GM13977 (cell line): ENCODE measurements at places on chromosomes 6 and 20.
A peak's percentile ranks its signal among the peaks of the same experiment; 100 is the strongest.

DNA sequence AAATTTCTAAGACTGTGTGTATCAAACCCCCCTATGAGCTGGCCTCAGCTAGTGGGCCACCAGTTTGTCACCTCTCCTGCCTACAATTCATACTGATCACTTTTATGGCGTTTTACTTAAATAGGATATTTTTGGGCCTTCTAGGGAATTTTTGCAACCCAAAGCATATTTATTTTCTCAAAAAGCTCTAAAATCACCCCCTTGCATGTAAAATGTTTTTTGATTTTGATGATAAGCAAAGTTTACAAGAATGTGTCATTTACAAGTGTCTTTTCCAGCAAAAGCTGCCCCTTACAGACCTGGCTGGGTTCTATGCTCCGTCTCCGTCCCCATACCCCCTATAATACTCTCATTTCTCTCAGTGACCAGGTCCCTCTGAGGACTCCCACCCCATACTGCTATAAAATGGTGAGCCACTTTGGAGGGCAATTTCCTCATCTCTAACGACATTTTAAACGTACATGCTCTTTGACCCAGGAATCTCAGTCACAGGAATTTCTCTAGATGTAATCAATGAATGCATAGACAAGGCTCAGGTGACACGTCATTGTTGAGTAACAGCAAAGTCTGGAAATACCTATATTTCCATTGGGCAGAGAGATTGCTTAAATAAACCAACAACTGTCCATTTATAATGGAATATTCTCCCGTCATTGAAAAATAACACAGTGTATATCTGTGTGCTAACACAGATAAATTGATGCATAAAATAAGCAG, 13.9 kb upstream of the OCSTAMP start:
- DNase-seq: no peak

DNA sequence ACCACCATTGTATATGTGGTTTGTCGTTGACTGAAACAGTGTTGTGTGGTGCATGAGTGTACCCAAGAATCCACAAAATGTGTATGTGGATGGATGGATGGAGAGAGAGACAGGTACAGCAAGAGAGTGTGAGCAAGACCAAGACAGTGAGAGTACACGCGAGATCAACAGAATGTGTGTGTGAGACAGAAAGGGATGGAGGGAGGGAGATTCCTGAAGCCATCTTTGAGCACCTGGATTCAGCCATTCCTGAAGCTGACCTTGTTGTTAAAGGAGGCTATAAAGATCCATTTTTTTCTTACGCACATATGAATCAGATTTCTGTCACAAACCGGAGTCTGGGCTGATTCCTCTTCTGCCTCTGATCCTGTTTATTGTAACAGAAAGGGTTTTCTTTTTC, 64.1 kb downstream of the TFAP2C start:
- no peak for DNase-seq

DNA sequence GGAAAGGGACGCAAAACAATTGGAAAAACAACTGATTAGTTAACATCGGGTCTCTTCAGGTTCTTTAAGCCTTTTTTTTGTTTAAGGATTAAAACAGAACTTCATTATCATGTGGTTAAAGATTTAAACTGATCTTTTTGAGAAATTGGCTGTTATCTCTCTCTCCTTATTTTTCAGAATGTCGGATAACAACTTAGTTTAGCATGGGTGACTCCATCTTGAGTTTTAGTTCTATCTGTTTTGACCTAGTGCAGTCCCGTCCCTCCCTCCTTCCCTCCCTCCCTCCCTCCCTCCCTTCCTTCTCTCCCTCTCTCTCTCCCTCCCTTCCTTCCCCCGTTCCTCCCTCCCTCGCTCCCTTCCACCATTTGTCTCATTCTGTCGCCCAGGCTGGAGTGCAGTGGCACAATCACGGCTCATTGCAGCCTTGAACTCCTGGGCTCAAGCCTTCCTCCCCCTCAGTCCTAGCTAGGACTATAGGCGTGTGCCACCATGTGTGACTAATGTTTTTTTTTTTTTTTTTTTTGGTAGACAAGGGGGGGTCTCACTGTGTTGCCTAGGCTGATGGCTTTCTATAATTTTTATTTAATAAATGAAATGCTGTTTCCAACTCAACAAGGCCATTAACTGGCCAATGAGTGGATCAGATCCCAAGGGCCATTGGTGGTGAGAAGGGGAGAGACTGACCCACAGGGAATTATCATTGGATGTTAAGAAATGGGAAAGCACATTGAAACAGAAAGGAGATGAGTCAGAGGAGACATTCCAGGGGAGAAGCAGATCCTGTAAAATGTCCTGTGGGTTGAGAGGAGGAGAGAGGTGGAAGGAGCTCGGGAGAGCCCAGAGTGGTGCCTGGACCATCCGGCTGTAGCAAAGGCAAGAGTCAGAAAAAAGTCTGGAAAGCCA, 13.6 kb downstream of the BAK1 start:
- DNase-seq: no peak

- DNase-seq: no peak
Observed at GRCh38 chr20:50172347-50173013, 18.1 kb upstream of the CEBPB start.

DNA sequence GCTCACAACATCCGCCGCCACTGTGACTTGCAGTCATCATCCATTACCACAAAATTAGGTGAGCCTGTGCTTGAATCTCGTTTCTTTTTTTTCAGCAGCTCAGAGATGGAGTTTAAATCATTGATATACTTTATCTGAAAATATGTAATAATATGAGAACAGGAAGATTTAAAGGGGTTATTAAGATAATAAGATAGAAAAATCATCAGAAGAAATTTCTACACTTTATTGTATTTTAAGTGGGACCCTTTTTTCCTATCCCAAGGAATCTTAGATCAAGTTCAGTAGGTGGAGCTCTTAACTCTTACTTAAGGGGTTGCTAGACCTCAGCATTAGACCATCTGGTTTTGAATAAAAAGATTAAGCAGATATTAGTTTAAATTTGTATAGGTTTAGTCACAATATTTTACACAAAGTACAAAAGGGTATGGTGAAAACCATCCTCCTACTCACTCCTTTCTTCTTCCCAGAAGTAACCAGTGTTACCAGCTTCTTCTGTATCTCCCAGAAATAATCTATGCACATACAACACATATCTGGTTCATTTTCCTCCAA, 9.4 kb upstream of the NCOA7 start:
- DNase-seq: peak; percentile 31
